Hindlimb muscle (tissue), 1 donor: ENCODE measurements at places on chromosomes 11 and 22.

DNA sequence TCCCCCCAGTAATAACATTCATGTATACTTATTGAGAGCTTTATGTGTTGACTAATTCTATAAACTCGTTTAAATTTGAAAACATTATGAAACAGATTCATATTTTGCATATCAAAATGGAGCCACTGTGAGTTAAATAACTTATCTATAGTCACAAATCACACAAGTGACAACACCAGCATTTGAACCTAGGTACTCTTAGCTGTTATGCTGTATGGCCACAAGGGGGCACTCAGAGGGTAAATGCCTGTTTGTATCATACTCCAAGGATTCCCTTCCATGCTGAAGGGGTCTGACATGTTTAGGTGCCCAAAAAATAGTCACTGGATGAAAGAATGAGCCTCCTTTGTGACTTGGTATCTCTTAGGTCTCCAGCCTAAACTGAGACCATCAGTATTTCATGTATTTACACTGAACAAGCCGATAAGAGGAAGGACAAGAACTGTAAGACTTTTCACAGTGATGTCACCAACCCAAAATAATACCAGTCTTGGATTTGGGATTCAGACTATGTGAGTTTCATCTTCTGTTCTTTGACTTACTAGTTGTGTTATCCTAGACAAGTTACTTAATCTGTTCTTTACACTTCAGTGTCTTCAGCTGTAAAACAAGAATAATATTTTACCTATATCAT lies 12.2 kb upstream of the OR52D1 start:
- peak; percentile 7 for DNase-seq

DNA sequence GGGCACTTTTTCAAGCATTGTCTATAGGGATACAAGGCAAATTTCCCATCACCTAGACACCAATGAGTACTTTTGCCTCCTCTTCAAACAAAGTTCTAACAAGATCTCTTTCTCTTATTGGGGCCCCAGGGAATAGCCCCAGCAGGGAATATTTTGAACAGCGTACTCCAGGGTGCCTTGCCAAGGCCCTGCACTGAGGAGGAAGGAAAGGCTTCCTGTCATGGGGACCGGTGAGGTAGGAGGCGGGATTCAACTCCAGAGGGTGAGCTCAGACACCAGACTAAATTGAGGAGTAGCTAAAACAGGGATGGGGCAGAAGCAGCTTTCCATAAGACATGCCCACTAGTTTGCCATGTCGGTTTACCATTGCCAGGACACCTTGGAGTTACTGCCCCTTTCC lies 28.0 kb upstream of the OR56B4 start:
- DNase-seq, result no peak

GRCh38 chr11:33774736-33775466 lies 581 bp upstream of the FBXO3 start:
- DNase-seq, result no peak

GRCh38 chr22:24758164-24758799 lies 16.2 kb downstream of the PIWIL3 start:
- DNase-seq, result peak; percentile 61

DNA sequence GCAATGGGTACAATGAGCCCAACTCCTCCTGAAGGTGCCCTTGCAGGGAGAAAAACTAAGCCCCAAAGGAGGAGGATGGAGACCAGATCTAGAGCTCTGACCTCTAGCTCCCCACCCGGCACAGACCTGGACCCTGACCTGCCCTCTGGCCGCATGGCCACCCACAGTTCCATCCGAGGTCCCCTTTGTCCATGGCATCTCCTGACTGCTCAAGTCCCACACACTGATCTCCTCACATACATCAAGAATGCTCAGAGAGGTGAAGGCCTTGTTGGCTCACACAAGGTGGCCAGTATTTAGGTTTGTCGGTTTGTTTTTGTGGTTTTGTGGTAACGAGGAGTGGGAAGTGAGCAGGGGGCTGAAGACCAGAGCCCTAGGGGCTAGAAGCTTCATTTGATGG lies 423.5 kb upstream of the B3GAT1 start:
- DNase-seq, result no peak

DNA sequence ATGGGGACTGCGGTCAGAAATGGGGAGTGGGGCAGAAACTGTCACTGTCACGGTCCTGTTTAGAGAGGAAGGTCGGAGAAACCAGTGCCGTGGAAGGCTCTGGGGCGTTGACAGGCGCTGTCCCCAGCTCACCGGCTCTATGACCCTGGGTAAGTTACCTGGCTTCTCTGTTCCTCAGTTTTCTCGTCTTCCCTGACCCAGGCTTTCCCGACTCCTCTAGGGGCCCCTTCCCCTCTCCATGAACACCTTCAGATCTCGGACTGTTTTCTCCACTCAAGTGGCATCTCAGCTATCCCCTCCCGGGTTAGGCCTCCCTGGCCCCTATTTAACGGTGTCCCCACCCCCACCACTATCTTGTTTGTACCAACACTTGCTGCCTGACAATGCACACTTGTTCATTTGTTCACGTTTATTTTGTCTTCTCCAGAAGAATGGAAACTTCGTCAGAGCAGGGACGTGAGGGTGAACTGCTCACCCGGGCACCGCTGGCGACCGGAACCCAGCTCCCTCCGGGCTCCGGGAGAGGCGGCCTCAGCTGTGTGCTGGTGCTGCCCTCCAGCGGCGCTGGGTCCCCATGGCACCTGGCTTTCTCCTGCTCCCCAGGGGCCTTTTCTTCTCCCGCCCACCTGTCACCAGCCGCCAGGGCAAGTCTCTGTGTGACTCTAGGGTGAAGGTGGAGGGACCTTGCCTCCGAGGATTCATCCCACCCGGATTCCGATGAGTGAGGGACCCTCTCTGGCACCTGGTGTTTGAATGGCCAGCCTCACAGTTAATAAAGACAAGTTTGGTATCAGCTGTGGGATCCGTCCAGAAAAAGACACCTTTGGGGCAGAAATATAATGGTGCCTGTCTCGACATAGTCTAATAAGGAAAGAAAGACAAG lies 33.1 kb upstream of the SLC35C1 start:
- DNase-seq, result peak; percentile 78

DNA sequence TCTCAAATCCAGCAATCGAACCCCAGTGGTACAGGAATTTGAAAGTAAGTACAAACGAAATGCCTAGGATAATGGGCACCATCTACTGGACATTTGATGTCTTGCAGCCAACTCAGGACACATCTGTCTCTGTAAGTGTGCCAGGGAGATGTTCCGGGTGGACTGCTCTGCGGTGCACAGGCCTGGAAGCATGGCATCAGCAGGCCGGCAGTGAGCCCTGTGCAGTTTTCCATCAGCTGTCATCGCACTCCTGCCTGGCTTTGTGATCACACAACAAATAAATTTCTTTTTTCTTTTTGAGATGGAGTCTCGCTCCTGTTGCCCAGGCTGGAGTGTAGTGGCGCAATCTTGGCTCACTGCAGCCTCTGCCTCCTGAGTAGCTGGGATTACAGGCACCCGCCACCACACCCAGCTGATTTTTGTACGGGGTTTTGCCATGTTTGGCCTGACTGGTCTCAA lies 71.0 kb downstream of the JAM3 start:
- DNase-seq, result peak; percentile 81

GRCh38 chr22:22573047-22573889 lies 14.2 kb upstream of the PRAME start:
- no peak for DNase-seq

- DNase-seq, result no peak
Measured at GRCh38 chr11:19910931-19911330, 198.3 kb downstream of the NAV2 start.

DNA sequence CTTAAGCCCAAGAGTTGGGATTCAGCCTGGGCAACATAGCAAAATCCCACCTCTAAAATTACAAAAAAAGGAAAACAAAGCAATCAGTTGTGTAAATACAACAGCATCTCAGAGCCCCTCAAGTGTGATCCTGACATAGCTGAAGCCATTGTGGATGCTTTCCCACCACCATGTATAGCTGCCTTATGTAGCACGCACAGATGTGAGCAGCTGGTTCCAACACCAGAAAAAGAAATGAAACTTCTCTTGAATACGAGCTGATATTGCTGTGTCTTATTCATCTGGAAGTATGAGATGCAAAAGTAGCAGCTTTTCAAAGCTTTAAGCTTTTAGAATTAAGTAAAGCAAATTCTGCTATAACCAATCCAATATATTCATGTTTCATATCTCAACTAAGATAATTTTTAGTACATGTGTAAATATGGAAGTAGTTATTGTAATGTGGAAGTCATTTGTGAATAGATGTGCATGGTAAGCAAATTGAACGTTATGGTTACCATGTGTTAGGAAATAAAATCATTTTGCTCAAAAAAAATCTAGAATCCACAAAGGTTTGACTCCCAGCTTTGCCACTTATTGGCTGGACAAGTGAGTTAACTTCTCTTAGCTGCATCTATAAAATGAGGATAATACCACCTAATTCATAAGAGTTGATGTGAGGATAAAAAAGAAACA lies 63.2 kb downstream of the SGSM3 start:
- DNase-seq, result no peak

DNA sequence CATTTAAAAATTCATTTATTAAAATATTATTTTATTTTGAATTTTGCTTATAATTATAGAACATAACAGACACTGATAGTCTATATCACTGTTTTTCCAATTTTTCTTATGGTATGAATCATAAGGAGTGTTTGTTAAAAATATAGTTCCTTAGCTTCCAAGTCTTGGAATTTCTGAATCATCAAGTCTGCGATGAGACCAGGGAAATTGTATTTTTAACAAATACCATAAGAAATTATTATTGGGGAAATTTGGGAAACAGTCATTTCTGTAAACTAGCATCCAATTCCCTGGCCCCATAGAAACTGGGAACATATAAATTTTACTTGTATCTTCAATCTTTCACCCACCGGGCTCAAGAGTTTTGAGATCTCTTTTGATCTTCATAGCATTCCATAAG lies 38.0 kb upstream of the PICALM start:
- no peak for DNase-seq

DNA sequence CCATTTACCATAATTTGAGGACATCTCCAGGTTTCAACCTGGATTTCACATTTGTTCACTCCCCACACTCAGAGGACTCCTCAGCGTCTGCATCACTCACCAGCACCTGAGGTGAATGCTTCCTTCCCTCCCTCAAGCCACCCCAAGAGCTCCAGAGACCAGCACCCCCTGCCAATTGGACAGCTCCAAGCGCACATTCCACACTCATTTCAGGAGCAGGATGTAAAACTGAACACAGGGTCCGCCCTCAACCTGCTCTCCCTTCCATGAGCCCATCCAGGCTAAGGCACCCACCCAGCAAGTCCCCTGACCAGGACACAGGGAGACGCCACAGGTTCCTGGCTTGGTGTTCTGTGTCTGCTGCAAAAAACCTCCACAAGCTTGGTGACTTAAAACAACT lies 3.9 kb downstream of the SCGB1D1 start:
- DNase-seq, result no peak

GRCh38 chr11:23679041-23679440 lies 817.8 kb upstream of the LUZP2 start:
- no peak for DNase-seq

GRCh38 chr11:114059984-114060391 lies 477 bp downstream of the ZBTB16 start:
- DNase-seq, result no peak

- no peak for DNase-seq
Measured at GRCh38 chr11:36243641-36244040, 45.6 kb downstream of the COMMD9 start.

DNA sequence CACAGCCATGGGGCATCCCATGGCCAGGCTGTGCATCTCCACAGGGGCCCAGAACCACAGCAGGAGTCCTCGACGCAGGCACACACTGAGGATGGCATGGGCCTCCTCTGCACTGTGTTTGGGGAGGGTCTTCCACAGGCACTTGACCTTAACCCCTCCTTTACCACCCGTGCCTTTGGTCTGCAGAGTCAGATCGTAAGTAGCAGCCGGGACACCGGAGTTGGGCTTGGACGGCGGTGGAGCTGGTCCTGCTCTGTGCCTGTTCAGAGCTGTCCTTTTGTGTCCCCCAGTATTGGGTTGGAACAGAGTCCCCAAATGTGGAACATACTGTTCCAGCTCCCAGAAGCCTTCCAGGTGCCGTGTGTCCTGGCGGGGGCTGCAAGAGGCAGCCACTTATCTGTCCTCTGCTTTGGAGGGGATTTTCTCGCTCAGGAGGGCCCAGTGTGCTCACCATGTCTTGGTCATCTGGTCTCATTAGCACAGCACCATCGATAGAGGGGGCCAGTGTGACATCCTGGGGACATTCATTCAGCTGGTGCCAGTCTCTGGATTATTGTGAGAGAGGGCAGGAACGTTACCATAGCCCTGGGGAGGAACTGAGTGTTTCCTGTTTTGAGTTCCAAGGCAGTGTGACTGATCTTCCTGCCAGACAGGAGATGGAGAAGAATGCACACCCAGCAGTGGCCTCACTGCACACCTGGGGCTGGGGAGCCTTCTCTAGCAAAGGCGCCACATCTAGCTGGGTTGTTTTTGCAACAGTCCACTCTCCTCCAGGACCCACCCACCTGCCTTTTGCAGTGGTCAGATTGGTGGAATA lies 12.4 kb downstream of the CRELD2 start:
- no peak for DNase-seq

GRCh38 chr11:70825893-70826540 lies 426.4 kb downstream of the SHANK2 start:
- no peak for DNase-seq

DNA sequence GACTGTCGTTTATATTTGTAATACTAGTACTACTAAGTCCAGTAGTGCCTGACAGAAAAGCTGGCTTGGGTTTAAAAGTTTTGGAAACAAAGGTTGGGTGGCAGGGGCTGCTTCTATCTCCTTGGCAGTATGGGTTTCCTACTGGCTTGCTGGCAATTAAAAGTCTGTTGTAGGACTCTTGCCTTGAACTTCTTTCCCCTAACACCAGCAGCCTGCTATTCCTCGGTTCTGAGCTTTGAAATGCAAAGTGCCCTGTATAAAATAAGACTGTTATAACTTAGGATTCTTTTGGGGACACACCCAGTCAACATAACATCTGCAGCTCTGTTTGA lies 1.3 kb downstream of the RNF169 start:
- DNase-seq, result no peak

DNA sequence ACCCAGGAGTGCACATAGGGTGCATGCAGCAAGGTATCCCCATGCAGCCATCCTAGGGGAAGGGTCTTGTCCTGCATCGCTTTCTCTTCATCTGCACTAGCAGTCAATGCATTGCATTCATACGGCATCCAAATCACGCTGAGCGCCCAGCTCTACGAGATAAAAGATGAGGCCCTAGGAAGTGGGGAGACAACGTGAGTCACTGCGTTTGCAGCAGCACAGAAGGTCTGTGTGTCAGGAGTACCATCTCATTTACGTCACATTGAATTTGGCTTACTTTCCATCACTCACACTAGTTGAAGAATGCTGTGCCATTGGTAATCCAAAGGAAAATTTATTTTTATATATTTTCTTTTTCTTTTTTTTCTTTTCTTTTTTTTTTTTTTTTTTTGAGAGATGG lies 2.5 kb upstream of the ST14 start:
- no peak for DNase-seq

- no peak for DNase-seq
Measured at GRCh38 chr22:25566898-25567235, 2.4 kb downstream of the GRK3 start.

GRCh38 chr11:74592441-74593362 lies at the start of gene POLD3:
Gene POLD3, plus strand, starts transcription at chr11:74592582. Its CDS starts 77 bp downstream, at chr11:74592659.
- peak; percentile 94 for DNase-seq

- DNase-seq, result no peak
Measured at GRCh38 chr11:43518408-43519160, 159.9 kb downstream of the TTC17 start.
